ENCODE measurements at places on chromosomes 11 and 22.

- no peak for DNase-seq
These were observed 42.5 kb upstream of the SUSD2 start for GRCh38 chr22:24138649-24139420.

DNA sequence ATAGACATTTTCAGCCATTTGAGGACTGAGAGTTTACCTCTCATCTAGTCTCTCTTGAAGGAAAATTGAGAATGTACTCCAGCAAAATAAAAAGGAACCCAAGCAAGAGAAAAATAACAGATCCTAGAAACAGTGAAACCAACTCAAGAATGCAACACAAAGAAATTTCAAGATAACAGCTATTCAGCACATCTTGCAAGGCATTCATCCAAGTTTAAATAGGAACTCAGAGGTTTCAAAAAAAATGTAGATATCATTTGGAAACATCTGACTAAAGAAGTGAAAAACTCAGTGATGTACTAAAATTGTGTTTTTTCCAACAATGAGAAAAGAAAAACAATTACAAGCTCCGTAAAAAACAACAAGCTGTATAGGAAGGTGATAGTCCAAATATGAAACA is 76.4 kb downstream of the TMEM135 start:
- DNase-seq = no peak

DNA sequence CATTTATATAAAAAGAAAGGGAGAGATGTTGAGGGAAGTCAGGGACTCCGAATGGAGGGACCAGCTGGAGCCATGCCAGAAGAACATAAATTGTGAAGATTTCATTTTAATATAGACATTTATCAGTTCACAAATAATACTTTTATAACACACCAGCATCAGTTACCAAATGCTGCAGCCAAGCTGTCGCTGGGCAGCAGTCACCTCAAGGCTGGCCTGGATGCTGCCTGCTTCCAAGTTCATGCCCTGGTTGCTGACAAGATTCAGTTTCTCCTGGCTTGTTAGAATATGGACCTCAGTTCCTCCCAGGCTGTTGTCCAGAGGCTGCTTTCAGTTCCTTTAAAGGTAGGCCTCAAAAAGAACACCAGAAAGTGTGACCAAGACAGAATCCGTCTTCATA is 30.8 kb upstream of the ALDH3B2 start:
- DNase-seq = no peak

- no peak for DNase-seq
These were observed 1.9 kb downstream of the SEC14L4 start for GRCh38 chr22:30503551-30503950.
